ENCODE measurements at places on chromosomes 7 and 10.

DNA sequence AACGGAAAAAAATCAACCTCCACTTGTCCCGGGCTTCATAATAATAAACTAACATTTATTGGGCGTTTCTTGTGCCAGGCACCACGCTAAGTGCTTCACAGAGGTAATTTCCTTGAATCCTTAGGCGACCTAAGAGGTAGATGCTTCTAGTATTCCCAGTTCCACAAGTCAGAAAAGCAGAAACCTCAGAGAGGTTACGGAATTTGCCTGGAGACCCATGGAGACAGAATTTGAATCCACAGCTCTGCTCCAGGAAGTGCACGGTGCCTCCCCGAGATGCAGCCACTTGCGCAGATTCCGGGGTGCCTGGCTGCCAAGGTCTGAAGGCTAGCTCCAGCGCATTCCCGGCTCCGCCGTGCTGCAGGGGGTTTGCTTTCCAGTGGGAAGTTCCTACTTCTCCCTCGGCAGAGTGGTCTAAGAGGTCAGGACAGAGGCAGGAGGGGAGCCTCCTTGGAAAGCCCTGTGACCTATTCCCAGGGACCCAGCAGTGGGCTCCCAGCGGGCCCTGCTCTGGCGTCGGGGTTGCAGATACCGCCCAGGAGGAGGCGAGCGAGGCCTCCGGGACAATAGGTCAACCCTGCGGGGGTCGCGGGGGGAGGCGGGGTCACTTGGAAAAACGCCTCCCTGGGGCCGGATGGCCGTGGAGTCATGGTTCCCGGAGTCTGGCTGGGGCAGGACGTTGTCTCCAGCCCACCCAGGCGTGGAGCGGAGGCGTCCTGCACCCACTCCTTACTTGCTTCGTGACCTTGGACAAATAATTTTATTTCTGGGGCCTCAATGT is 10.1 kb upstream of the NKX2-3 start:
- no peak for DNase-seq

DNA sequence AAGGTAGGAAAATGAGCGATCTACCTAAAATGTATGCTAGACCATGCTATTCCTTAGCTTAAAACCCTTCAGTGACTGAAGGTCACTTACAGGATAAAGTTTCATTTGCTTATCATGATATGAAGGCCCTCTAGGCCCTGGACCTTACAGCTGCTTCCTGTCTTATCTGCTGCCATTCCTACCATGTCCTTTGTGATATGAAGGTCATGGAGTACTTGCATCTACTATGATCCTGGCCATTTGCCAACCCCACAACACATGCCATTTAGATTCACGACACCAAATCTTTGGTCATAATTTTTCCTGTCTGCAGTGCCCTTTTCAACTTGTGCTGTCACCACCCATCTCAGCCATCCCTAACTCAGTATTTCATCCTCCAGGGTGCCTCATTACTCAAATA is 181.8 kb upstream of the MDFIC start:
- no peak for DNase-seq

GRCh38 chr7:19397911-19398310 is 252.7 kb upstream of the FERD3L start:
- DNase-seq, result no peak

GRCh38 chr7:134289841-134290240 is 26.9 kb downstream of the SLC35B4 start:
- DNase-seq, result no peak

- no peak for DNase-seq
Measured at GRCh38 chr10:90175161-90175681, 473.8 kb downstream of the KIF20B start.

DNA sequence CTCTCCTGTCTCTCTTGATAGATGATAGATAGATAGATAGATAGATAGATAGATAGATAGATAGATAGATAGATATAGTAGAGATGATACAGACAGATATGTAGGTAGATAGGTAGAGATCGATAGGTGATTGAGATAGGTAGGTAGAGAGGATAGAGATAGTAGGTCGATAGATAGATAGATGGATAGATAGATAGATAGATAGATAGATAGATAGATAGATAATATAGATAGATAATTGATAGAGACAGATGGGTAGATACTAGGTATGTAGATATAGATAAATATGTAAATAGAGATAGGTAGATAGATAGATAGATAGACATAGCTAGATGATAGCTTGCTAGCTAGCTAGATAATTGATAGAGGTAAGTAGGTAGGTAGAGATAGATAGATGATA is 1154.2 kb upstream of the AUTS2 start:
- no peak for DNase-seq

DNA sequence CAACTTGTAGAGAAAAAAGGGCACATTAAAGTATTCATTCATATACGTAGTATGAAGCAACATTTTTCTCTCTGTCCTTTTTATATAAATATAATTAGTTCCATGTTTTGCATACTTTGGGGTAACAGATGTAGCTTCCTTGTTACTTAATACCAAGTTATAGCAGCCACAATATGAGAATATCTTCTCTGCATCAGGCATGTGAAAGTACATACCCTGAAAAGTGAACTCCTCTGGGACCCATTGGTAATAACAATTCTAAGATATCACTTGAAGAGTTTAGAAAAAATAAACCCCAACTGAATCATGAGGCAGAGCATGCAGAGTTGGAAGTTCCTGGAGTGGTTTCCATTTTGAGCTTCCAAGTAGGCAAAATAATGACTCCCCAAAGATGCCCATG is 2.4 kb upstream of the CRPPA start:
- peak; percentile 60 for DNase-seq

- DNase-seq, result peak; percentile 52
Measured at GRCh38 chr7:107994421-107995030, 8.4 kb downstream of the LAMB1 start.

DNA sequence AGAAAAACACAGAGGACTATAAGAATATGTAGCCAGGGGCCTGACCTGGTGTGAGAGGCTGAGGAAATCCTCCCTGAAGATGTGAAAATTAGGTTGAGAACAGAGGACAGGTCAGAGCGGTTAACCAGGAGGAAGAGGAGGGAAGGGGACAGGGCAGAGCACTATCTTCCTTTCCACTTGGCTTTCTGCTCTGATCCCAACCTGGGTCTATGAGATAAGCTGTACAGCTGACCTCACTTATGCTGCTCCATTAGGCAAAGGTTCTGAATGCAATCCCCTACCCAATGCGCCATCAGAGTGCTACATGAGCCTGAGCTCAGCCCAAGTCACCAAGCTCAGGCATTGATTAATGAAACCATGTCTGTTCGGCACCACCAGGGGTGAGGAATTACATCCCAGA is 10.5 kb downstream of the LIPA start:
- DNase-seq, result no peak

DNA sequence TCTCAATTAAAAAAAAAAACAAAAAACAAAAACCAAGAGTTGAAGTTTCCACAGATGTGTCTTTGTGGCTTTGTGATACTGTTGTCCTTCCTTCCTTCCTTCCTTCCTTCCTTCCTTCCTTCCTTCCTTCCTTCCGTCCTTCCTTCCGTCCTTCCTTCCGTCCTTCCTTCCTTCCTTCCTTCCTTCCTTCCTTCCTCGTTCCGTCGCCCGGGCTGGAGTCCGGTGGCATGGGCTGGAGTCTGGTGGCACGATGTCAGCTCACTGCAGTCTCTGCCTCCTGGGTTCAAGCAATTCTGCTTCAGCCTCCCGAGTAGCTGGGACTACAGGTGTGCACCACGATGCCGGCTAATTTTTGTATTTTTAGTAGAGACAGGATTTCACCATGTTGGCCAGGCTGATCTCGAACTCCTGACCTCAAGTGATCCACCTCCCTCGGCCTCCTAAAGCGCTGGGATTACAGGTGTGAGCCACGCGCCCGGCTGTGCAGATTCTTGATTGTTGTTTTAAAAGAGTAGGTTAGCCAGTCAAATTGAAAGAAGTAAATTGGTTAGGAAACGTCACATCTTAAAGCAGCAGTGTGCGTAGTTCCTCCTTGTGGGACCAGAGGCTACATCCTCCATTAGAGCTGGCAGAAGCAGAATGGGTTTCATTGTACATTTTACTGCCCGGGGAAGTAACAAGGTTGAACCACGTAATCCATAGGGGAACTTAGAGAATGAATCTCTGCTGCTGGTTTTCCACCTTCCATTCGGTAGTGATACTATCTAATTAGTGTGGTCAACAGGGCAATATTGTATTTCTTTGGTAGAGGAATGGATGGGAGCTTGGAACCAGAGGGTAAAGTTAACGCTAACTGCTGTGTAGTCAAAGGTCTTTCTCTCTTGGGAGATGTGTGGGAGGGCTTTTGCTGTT is 20.6 kb downstream of the DNAJB6 start:
- DNase-seq, result no peak

DNA sequence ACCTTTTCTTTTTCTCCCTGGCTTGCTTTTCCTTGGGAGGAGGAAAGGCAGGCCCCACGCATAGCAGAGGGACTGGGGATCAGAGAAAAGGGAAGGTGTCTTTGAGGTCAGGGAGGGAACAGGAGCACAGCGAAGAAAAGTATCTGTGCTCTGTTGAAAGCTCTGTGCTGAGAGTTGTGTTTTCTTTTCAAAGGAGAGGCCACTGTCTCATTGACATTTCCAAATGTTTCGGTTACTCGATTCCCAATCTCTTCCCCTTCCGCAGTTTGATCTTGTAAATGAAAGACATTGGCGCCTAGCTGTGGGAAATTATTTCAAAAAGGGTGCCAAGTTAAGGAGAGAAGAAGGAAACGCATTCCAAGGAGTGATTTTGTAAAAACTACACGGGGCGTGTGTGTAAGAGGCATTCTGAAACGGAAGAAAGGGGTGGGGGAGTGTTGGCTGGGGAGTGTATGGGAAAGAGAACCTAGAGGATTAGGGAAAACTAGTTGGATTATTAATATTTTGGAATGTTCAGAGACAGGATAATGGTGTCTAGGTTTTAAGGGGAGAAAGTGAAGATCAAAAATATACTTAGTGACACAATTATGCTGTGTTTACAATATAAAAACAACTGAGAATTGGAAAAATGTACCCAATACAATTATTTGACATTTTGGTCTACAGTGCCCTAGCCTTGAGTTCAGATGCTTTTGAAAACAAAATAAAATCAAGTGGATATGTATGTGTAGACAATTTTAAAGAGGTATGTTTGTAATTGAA is 708 bp downstream of the KLHDC10 start:
- DNase-seq, result no peak

DNA sequence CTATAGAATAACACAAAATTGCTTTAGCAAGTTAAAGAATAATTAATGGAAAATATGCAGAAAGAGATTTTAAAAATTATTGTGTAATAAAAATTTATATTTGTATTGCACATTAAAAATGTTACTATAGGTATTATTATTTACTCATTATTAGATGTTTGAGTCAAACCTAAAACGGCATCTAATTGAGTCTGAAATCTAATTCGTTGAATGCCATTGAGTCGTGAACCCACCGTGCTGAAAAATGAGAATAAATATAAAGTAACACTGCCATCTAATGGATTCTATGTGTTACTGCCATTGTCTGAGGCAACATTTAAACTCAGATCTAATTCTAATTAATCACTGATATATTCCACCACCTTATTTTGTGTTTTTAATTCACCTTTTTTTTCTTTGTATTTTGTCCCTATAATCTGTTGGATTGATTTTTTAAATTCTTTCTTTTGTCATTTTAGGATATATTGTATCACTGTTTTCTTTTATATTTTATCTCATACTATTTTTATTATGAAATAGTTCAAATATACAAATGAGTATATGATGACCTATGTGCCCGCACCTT is 62.2 kb downstream of the SAMD9 start:
- peak; percentile 58 for DNase-seq

- DNase-seq, result no peak
Measured at GRCh38 chr7:134030460-134030865, 96.7 kb upstream of the LRGUK start.

DNA sequence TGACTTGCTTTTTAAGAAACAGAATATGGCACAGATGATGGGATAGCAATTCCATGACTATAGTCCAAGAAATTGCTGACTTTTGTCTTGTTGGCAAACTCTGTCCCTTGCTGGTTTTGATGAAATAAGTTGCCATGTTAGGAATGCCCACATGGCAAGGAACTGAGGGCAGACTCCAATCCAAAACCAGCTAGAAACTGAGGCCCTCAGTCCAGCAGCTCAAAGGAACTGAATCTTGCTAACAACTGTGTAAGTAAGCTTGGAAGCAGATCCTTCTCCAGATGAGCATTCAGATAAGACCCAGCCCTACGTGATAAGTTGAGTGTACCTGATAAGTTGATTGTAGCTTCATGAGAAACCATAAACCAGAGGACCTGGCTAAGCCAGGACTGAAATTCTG is 64.3 kb upstream of the BMPER start:
- no peak for DNase-seq

GRCh38 chr7:2821842-2822507 is 22.1 kb downstream of the GNA12 start:
- DNase-seq, result peak; percentile 90

DNA sequence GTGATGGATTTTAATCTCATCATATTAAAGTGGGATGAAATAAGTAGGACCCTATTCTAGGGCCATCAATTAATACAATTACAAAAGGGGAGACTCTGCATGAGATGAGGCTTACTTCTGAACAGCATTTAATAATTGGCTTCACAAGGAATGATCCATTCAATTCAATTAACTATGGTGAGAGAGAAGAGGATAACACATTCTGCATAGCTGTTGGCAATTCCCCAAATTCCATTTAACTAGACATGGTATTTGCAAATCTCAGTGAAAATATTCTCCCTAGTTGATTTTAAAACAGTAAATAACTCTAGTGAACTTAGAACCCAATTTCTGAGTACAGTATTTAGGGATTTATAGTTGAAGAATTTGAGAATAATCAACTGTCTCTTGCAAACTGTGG is 145.3 kb downstream of the NOC3L start:
- DNase-seq, result peak; percentile 18

GRCh38 chr7:25844102-25844870 is 307.7 kb upstream of the NFE2L3 start:
- peak; percentile 85 for DNase-seq

DNA sequence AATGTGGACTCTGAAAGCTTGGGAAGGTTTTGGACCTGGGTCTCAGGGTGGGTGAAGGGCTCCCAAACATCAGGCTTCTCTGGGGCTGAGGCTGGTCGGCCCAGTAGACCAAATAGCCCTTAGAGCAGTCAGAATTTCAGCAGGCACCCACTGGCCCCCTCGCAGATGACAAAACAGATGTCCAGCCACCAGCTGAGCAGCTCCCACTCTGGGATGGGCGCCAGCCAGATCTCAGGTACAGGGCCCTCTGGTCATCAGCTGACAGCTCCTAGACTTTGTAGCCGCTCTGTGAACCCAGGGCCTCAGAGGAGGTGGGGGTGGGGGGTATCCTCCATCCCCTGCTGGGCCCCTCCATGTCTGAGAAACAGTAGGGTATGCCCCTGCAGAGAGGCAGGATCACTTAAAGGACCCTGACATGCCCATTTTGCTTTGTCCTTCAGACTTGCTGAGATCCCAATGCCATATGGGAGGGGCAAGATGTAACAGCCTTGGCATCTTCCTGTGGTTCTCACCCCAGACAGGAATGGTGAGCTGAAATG is 26.5 kb downstream of the HSPA12A start:
- no peak for DNase-seq

All from fibroblast of skin of abdomen (primary cell).